ENCODE measurements at places on chromosomes 7 and 10. TPM values are rescaled to one million over a fixed set of nuclear protein-coding genes. Genes with fewer than 3 reads are reported as not detected.

- DNase-seq = no peak
Measured at GRCh38 chr7:105377903-105378302, 10.8 kb downstream of the SRPK2 start.

- DNase-seq = no peak
Measured at GRCh38 chr7:106795084-106795876, 69.8 kb upstream of the PIK3CG start.

GRCh38 chr7:120774481-120774880, 83.5 kb downstream of the TSPAN12 start:
- no peak for DNase-seq

DNA sequence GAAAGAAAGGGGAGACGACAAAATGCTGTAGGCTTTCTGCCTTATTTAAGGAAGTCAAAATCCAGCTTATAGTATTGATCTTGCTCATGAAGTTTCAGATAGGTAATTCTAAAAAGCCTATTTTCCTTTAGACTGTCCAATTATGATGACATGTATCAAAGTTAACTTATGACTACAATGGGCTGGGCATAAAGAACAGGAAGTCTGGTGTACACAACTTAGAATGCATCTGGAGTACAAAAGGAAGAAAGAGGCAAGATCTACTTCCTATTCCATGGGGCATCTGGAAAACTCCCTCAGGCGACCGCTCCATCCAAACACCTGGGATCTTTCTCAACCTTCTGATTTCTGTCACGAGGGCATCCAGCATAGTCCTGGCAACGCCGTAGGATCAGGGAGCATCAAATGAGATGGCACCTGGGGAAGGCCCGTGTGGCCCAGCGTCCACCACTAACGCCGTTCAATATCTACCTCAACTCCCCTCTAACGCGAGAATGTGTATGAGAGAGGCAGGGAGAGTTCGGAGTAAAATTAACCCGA, 512 bp downstream of the FAM24B start:
- DNase-seq = no peak

- peak; percentile 57 for DNase-seq
Measured at GRCh38 chr7:95476904-95477594, 8.7 kb upstream of the ASB4 start.

GRCh38 chr7:121936951-121937623, 64.1 kb downstream of the PTPRZ1 start:
- DNase-seq = no peak

DNA sequence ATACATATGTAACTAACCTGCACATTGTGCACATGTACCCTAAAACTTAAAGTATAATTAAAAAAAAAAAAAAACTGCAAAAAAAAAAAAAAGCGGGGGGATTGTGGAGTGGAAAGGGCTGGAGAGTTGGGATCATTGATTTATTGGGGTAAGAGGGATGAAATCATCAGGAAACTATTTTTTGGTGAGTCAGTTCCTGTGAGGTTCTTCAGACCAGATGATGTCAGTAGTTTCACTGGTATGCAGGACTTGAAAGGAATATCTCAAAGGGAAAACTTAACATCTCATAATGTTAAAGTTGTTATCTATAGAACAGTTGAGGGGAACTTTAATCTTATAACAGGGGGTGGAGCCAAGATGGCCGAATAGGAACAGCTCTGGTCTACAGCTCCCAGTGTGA, 32.6 kb upstream of the TECTB start:
- DNase-seq = no peak

GRCh38 chr7:120554960-120555571, 282.1 kb downstream of the KCND2 start:
- DNase-seq = no peak

DNA sequence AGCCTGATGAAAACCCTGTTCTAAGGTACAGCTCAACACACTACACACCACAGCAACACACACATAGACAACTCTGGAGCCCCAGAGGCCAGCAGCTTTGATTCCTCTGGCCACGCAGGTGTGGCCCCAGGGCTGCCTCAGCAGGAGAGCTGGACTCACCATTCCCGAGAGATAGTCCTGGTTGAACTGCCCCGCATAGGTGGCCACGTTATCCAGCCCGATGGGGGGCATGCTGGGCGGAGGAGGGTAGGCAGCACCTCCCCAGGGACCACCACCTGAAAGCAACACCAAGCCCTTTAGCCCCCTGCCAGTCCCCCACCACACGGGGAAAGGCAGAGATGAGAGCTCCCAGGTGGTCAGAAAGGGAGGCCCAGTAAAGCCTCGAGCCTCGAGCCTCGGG, 34.7 kb downstream of the ANXA11 start:
- DNase-seq = no peak

GRCh38 chr10:3530346-3530745, 254.7 kb downstream of the KLF6 start:
- DNase-seq = no peak

GRCh38 chr10:101704331-101704730, 9.4 kb upstream of the FBXW4 start:
- no peak for DNase-seq

- no peak for DNase-seq
Measured at GRCh38 chr7:23332910-23333612, 33.9 kb downstream of the MALSU1 start.

- peak; percentile 13 for DNase-seq
Measured at GRCh38 chr7:24227603-24228359, 56.2 kb upstream of the NPY start.

DNA sequence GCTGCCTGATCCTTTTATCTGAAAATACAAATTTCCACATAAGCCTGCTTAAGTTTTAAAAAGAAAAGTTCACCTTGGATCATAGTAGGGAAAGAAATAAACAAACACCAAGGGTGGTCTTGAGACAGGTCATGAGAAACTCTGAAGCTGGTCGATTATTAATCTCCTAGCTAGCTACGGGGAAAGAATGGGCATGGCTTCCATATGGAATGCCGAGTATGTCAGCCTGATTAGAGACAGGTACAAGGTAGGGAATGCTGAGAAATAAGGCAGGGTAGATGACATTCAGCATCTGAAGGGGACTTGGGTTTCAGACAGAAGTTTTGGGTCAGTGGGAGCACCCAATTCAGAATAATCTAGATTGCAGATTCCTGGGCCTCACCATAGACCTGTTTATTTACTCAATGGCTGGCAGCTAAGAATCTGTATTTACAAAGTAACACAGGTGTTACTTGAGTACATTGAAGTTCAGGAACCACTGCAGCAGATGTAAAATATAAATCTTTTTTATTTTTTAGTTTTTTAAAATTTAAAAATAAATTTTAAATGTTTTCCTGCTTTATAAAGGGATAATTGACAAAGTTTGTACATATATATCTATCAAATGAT, 49.0 kb downstream of the SCIN start:
- no peak for DNase-seq

DNA sequence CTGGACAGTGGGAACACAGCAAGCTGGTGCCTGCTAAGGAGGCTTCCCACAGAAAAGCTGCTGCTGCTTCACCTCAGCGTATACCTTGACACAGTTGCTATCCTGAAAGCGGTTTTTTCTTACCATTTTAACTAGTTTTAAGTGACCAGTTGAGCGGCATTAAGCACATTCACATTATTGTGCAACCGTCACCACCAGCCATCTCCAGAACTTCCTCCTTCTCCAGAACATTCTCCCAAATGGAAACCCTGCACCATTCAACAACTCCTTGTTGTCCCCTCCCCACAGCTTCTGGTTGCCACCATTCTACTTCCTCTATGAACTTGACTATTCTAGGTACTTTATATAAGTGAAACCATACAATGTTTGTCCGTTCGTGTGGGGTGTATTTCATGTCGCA, 169.9 kb downstream of the SNX10 start:
- DNase-seq = no peak

DNA sequence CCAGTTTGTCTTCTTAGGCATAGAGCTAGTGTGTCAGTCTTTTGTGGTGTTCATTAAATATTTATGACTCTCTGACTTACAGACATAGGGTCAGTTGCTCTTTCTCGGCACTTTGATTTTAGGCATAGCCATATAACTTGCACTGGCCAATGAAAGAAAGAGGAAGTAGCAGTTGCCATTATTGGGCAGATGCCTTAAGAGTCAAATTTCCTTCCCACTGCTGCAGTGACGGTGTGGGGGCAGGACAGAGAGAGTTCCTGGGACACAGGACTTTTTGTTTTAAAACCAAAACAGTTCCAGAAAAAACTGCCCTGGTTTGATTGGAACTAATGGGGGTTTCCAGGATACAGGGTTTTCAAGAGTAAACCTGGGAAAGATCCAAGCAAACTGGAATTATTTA, 60.2 kb upstream of the PHF14 start:
- no peak for DNase-seq

VPS50 gene
- 10.2 TPM for polyA plus RNA-seq

TFR2 gene
- 2.0 TPM for polyA plus RNA-seq

ASB10 gene
- polyA plus RNA-seq = not detected

MPP7 gene
- 12.9 TPM for polyA plus RNA-seq

EN2 gene
- not detected for polyA plus RNA-seq

ITPRID1 gene
- not detected for polyA plus RNA-seq

ENTPD7 gene
- polyA plus RNA-seq = 1.4 TPM

MYL10 gene
- not detected for polyA plus RNA-seq

All from CD4-positive, CD25-positive, alpha-beta regulatory T cell (primary cell).